ENCODE measurements at places on chromosomes 1 and 21. TPM values are rescaled to one million over a fixed set of nuclear protein-coding genes. Genes with fewer than 3 reads are reported as not detected.

GRCh38 chr1:217734973-217735372 lies 103.8 kb downstream of the SPATA17 start:
- no peak overlapping the region for H3K4me3 ChIP-seq
- no peaks in the 10 kb centered on the region for H3K36me3 ChIP-seq
- DNase-seq = no peak
- H3K27me3 ChIP-seq = no peaks in the 10 kb centered on the region
- no peak overlapping the region for H3K27ac ChIP-seq

GRCh38 chr1:154813300-154813816 lies 56.7 kb downstream of the KCNN3 start:
- DNase-seq = peak; percentile 66
- H3K27me3 ChIP-seq = no peaks in the 10 kb centered on the region
- no peak overlapping the region for H3K4me3 ChIP-seq
- no peaks in the 10 kb centered on the region for H3K36me3 ChIP-seq
- H3K27ac ChIP-seq = no peak overlapping the region

Gene KRTAP21-2
- total RNA-seq = not detected

DNA sequence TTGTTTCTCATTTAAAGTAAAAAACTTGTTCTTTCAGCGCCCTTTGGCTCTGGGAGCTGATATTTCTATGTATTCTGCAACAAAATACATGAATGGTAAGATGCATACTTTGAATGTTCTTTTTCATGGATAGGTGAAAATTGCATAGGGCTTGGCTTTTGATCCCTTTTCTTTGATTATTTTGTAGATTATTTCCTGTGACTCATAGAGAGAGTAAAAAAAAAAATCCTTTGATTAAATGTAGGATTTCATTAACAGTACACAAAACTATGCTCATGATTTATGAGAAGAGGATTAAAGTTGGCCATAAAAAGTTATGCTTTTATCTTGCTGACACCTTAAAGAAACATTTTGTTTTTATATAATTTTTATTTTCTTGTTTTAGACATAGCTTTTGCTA lies 18.7 kb downstream of the CTH start:
- H3K36me3 ChIP-seq = peaks cover 67% of the 10 kb centered on the region
- H3K27ac ChIP-seq = no peak overlapping the region
- no peaks in the 10 kb centered on the region for H3K27me3 ChIP-seq
- no peak for DNase-seq
- no peak overlapping the region for H3K4me3 ChIP-seq
- H3K4me1 ChIP-seq = peaks cover 4% of the 10 kb centered on the region

- no peak overlapping the region for H3K4me3 ChIP-seq
- no peak overlapping the region for H3K27ac ChIP-seq
- peaks cover 6% of the 10 kb centered on the region for H3K4me1 ChIP-seq
- no peak for DNase-seq
- H3K27me3 ChIP-seq = no peaks in the 10 kb centered on the region
- H3K36me3 ChIP-seq = no peaks in the 10 kb centered on the region
These were observed 644.1 kb downstream of the LMO4 start for GRCh38 chr1:87972811-87973210.

Gene LCE1F
- not detected for total RNA-seq

DNA sequence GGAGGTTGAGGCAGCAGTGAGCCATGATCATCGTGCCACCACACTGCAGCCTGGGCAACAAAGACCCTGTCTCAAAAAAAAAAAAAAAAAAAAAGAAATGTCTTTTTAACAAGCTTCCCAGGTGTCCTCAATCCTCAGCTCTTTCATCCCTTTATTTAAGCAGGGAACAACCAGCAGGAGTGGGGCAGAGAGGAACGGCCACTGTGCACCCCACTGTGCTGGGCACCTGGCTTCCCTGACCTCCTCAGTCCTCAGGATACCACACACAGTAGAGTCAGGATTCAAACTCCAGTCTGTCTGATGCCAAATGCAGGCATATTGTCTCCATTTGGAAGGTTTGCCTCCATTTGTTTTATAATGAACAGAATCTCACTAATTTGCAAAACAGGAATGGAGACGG lies 19.8 kb upstream of the PTAFR start:
- H3K4me3 ChIP-seq = no peak overlapping the region
- H3K36me3 ChIP-seq = peaks cover 16% of the 10 kb centered on the region
- peaks cover 7% of the 10 kb centered on the region for H3K4me1 ChIP-seq
- no peak for DNase-seq

GRCh38 chr1:35561972-35562680 lies 4.5 kb downstream of the NCDN start:
- H3K4me1 ChIP-seq = no peaks in the 10 kb centered on the region
- H3K36me3 ChIP-seq = peaks cover 27% of the 10 kb centered on the region
- no peak overlapping the region for H3K27ac ChIP-seq

All from H9 (cell line).